ENCODE measurements at places on chromosomes 4 and X.
A peak's percentile ranks its signal among the peaks of the same experiment; 100 is the strongest.

- no peak for DNase-seq
These were observed 149.3 kb downstream of the SPRY1 start for GRCh38 chr4:123545667-123546572.

DNA sequence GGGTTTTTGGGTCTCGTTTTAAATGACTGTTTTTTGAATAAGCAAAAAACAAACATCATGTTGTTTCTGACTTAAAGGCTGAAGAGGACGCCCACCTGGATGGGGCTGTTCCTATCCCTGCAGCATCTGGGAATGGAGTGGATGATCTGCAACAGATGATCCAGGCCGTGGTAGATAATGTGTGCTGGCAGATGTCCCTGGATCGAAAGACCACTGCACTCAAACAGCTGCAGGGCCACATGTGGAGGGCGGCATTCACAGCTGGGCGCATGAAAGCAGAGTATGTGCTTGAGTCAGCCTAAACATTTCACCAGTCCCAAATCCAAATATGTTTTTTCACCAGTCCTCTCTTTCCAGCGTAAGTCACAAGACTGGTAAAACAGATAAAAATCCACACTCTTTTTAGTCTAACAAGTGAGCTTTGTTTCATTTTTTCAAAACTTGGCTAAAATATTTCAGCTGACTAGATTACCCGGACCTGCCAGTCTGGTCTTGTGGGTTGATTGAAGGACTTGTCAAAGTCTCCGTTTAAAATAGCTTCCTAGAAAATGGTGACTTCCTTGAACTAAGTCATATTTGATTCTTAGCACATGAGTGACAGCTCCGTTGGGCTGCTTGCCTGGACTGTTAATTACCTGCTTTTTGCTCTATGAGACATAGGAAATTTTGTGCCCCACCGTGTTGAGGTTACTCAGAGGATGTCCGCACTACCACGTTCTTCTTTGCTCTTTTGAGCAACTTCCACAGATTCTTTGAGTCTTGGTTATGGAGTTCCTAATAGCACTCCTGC is 20.8 kb downstream of the ENOPH1 start:
- DNase-seq, result no peak

- DNase-seq, result no peak
These were observed 72.8 kb downstream of the IRF2 start for GRCh38 chr4:184401397-184402171.

DNA sequence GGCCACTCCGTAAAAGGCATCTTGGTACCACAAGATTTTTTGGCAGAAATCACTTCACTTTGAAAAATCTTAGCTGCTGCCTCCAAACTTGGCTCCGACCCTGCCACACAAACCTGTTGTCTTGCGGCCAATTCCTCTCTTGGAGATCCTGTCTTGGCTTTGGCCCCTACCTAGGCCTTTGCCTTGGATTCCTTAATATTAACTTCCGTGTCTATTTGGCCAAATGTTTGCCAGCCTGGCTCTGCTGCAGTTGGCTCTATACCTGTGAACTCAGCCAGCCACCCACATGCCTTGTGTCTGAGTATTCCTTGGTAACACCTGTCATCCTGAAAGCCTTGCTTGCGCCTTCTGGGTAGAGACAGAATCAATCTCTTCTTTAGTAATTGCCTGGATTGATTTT is 12.5 kb downstream of the GRXCR1 start:
- peak; percentile 62 for DNase-seq

DNA sequence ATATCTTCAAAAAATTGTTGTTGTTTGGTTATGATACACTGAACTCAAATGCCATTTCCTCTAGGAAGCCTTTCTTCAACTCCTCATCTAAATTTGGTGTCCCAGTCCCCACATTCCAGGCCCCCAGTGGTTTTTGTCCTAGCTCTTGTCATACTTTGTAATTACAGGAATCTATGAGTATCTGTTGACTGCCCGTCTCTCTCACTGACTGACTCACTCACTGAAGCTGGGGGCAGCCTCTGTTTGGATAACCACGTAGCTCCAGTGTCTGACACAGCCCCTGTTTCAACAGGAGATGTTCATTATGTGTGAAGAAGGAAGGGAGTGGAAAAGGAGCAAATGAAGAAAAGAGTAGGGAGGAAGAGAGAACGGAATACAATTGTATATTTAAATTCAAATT is 284.1 kb upstream of the TENM3 start:
- DNase-seq, result no peak

- DNase-seq, result no peak
These were observed 147.2 kb upstream of the DIPK2B start for GRCh38 chrX:45347877-45348276.

DNA sequence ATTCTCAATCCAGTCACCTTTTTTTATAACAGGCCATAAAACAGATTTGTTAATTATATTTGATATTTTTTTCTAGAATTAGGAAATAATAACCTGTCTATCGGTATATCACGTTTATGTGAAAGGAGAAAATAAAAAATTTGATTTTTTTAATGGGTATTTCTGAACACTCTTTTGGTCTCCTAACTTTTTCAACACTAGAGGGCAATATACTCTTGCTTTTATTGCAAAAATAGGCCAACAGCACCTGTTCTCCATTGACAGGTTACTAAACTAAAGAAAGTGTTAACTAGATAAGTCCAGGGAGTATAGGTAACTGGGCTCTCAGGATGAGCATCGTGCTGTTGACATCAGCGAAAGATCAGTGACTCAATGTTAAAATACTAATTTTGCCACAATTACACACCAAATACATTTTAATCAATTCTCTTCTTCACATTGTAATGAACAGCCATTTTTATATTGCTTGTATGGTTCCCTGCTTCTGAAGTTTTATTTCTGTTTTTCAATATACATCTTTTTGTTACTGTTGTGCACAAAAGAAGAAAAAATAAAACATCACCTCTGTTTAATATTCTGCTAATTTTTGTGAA is 22.8 kb downstream of the NDST4 start:
- no peak for DNase-seq

GRCh38 chr4:77358315-77358928 is 201.4 kb downstream of the CCNG2 start:
- DNase-seq, result no peak

DNA sequence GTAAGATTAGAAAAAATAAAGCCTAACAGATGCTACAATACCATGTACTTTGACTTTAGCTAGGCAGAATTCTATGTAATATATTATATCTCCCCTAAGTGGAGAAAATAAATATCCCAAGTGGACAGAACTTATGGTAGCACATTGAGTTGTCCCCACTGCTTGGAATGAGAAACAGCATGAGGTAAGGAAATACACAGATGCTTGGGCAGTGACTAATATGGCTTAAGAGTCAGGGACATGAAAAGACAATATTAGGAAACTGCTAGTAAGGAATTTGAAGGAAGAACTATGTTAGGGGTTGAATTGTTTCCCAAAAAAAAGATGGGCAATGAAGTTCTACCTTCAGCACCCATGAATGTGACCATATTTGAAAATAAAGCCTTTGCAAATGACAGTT is 2265.1 kb downstream of the PCDH7 start:
- DNase-seq, result no peak

DNA sequence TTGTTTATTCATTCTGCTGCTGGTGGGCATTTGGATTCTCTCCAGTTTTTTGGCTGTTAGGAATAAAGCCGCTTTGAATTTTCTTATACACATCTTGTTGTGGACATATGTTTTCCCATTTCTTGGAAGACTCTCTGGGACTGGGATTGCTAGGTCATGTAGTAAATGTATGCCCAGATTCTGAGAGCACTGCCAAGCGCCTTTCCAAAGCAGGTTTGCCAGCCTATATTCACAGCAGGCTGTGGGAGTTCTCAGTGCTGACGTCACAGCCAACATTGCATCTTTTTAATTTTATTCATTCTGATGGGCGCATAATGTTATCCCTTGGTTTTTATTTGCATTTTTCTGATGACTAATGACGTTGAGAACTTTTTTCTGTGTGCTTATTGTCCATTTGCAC is 24.1 kb downstream of the TMEM271 start:
- no peak for DNase-seq

DNA sequence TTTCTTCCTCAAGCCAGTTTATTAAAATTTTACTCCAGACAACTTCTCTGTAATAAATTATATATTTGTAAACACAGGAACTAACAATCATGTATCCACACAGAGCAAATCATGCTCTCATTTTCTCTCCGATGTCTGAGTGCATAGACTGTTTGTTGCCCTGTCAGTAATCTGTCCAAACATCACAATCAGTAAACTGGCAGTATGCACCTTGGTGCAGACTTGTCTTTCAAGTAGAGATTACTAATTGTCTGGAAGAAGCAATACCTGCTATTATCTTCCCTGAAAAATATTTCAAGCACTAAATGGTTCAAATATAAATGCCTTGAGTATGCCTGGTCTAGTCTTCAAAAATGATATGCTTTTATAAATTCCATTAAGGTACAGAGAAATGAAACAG is 1260.9 kb downstream of the C4orf33 start:
- DNase-seq, result no peak

- no peak for DNase-seq
These were observed 418.2 kb downstream of the STIM2 start for GRCh38 chr4:27278615-27279375.

GRCh38 chr4:83610729-83611128 is 74.8 kb downstream of the GPAT3 start:
- no peak for DNase-seq

GRCh38 chr4:26331380-26331950 is 10.7 kb downstream of the RBPJ start:
- DNase-seq, result no peak

DNA sequence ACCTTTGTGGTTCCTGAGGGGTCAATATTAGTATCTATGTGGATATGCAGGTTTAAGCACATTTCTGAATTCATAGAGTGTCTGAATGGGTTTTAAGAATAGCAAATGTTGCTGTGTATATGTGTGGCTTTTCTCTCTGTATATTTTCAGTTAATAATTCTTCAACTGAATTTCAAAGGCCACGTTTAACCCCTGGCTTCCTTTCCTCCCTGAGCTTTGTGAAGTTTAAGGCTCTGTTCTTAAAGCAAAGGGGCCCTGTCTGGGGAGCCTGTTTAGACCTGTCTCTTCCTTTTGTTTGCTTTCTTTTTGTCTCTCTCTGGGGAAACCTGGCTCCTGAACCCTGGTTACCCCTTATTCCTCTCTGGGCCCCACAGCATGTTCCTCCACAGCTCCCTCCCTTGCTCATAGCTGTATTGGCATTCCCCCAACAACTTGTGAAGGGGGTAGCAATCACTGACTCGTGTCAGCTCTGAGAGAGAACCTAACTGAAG is 139.1 kb downstream of the COL4A6 start:
- DNase-seq, result no peak

DNA sequence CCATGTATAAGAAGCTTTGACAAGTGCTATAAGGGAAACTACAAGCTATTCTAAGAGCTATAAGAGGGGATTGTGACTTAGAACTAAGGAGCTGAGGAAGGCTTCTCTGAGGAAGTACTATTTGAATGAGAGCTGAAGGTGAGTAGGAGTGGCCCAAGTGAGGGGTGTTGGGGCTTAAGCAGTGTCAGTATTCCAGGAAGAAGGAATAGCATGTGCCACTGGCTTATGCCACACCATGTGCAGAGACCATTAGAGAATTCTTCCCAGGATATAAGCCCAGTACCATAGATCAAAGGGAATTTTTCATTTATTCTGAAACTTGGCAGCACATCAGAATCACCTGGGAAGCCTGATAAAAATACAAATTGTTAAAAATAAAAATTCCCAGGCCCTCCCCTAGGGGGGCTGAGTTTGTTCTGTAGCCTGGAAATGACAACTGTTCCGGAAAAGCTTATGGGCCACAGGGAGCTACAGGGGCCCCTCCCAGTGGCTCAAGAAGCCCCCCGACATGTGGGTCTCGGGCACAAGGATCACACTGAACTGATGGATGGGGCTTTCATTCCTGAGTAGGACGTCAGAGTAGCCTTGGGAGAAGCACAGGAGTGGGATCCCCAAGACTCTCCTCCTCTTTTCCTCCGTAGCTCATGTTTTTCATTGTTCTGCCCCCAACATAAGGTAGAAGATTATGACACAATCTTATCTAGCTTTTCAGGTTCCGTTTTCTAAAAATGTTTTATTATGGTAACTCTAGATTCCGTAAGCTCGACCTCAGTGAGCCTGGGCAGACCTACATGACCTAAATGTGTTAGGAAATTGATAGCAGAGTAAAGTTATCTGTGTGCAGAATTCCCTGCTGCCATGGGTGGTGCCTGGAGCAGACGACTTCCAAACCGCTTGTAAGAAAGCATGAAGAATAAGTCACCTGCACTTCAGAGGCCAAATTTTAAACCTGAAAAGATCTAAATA is 119.3 kb downstream of the AFF1 start:
- no peak for DNase-seq

- no peak for DNase-seq
These were observed 54.3 kb upstream of the TLR2 start for GRCh38 chr4:153629776-153630175.

GRCh38 chr4:118369231-118369630 is 16.4 kb upstream of the PRSS12 start:
- DNase-seq, result no peak

DNA sequence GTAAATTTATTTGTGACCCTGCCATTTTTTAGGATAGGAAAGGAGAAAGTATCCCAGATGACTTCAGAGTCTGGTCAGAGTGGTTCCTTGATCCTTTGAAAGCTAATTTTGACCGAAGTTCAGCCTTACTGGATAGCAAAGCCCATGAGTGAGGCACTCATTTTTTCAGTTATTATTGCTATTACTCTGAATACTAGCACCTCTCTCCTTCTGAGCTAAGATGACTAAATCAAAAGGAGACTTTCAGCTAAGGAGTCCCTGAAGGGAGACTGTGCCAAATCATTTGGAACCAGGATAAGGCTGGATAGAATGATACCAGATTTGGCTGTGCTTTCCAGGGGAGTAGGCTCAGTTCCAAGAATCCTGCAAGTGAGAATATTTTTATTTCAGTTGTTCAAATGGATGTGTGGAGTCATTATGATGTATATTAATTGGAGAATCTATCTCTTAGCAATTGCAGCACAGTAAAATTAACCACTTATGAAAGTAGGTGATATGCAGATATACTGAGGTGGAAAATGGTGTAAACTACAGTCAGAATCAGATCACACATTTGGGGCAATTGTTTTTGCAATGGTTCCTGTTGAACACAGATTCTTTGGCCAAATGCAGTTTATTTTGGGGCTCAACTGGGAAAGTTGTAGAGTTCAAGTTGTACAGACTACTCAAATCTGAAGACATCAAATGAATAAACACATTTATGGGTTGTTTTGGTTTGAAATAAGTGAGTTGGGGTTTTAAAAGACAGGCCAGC is 1.2 kb downstream of the P2RY10 start:
- DNase-seq, result no peak

- no peak for DNase-seq
These were observed 8.0 kb upstream of the NEUROG2 start for GRCh38 chr4:112523764-112524505.

GRCh38 chrX:68416592-68416991 is 16.7 kb downstream of the OPHN1 start:
- no peak for DNase-seq

GRCh38 chr4:23956601-23957364 is 66.9 kb upstream of the PPARGC1A start:
- no peak for DNase-seq

- no peak for DNase-seq
These were observed 57.7 kb downstream of the SAT1 start for GRCh38 chrX:23840674-23841073.

DNA sequence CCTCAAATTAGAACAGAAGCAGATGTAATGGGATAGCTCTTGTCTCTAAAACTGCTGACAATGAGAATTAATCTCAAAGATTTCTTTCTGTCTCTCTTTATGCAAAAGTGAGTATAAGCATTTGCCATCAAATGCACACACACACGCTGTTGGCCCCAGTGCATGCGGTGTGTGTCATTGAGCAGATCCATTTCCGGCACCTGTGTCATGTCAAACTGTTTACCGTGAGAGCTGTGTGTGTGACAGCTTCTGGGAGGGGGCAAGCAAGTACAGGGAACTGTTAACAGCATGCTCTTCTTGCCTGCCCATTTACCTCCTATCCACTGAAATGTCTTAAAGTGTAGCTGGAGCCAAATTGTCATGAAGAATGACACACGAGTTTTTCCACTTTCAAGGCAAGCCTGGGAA is 297.9 kb upstream of the FAT4 start:
- DNase-seq, result no peak
